ENCODE measurements at places on chromosomes 12 and 14.

- no peak for DNase-seq
Measured at GRCh38 chr14:54643696-54644176, 76.8 kb downstream of the SAMD4A start.

DNA sequence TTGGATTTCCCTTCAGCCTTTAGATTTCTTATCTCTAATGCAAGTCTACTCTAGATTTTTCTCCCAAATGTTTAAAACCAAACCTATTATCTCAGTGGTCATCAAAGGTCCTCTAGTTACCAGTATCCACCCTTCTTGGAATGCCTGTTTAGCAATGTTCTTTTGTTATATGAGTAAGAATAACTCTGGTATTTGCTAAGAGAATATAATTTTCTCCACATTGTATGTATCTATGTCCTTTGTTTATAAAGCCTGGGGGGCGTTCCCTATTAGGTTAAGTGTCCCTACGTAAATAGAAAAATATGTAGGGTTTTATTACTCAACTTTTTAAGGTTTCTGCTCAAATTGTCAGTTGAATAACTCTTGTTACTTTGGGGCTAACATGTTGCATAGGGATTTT, 27.3 kb downstream of the PPM1A start:
- DNase-seq = no peak

- peak; percentile 44 for DNase-seq
Measured at GRCh38 chr14:106738075-106738474, 1211.7 kb downstream of the TMEM121 start.

DNA sequence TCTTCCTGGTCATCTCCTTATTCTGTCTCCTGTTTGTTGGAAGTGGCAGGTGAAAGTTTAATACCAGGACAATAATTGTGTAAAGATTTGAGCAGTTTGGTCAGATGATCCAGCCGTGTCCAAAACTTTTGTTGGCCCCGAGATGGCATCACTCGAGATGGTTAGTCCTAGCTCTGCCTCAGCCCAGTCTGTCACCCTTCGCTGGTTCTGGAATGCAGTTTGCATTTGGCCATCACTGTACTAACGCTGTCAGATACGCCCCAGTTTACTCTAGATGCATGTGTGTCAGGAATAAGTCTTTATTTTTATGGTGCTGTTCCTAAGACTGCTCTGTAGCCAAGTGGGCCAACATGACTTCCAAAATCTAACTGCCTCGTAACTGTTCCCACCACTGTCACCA, 79.6 kb downstream of the MOK start:
- no peak for DNase-seq

DNA sequence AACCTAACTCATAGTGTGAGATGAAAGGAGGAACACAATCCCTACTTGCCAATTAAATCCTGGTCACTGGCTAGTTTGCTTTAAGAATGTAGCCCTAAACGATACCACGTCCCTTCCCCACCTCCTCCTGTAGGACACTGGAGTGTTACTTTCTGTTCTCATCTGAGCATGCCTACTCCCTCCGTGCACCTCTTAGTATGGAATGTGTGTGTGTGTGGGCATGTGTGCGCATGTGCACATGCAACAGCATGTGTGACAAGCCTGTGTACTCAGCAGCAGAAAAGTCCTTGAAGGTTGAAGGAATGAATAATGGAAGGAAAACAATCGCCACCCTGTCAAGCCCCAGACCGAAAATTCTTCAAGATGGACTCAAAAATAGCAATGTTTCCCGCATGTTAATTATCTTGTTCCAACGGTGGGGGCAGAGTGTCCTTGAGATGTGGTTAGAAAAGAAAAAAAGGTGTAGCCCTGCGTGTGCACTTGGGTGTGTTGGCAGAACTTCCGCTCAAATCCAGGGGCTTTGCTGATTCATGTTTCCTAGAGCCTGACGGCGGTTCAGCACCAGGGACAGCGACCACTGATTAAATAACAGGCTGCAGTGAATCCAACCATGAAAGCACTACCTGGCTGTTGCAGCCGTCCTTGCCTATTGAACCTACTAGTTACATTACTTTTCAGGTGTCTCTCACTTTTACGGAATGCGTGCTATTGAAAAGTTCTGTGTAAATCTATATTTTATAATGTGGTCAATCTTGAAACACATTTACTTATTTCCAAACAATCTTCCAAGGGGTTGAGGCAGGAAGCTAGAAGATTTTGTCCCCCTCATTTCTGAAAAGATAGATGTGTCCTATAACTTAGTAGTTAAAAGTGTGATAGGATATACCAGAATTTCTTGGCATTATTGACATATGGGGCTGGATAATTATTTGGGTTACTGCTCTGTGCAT, 79.8 kb downstream of the SRRM4 start:
- DNase-seq = peak; percentile 19

GRCh38 chr14:74510959-74511409, 17.4 kb downstream of the ISCA2 start:
- DNase-seq = no peak

DNA sequence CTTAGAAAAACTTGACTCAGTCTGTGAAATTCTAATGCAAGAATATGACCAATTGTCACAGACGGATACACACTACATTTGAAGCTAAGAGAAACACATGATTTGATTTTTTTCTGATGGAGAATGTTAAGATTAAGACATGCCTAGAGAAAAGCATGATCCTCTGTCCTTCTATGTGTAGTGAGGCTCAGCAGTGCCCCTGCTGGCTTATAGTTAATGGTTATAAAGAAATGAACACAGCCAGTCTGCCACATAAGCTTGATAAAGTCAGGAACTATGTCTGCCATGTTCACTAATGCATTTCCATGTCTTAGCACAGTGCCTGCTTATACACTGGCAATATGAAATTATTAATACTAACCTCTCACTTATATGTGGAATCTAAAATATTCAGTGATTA, 168.1 kb upstream of the DAAM1 start:
- DNase-seq = no peak

Data from GDM1 (cell line).